ENCODE measurements at places on chromosomes 5 and 9.

DNA sequence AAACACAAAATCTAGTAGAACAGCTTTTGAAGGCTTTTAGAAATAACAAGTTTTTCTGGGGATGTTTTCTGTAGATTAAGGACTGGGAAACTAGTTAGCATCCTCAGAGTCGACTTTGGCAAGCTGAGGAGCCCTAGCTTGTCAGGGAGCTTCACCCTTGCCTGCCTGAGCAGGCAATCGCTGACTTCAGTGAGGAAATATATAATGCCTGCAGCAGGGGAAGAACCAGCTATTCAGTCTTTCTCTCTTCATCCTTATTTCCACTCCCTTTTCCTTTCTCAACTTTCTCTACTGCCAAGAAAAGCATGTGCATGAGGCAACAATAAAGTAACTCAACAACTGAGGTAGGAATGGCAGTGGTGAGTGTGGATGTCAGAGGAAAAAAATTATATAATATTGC, 54.7 kb downstream of the PLK2 start:
- no peak for DNase-seq

DNA sequence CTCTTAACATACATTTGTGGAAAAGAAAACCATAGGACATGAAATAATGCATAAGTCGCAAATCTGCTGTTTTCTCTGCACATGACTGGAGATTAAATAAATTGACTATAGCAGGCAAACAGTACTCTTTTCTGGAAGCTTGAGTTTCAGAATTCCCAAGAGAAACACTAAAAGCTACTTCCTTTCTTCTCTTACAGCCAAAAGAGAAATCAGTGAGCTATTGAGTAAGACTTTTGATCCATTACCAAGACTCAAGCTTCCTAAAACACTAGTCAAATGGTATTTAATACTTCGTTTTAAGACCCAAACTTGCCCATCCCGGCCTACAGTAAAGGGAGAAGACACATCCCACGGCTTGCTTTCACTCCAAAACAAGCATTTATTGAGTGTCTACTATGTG, 335.8 kb upstream of the PUM3 start:
- DNase-seq = no peak

GRCh38 chr5:95986937-95987520, 25.4 kb upstream of the ELL2 start:
- no peak for DNase-seq

DNA sequence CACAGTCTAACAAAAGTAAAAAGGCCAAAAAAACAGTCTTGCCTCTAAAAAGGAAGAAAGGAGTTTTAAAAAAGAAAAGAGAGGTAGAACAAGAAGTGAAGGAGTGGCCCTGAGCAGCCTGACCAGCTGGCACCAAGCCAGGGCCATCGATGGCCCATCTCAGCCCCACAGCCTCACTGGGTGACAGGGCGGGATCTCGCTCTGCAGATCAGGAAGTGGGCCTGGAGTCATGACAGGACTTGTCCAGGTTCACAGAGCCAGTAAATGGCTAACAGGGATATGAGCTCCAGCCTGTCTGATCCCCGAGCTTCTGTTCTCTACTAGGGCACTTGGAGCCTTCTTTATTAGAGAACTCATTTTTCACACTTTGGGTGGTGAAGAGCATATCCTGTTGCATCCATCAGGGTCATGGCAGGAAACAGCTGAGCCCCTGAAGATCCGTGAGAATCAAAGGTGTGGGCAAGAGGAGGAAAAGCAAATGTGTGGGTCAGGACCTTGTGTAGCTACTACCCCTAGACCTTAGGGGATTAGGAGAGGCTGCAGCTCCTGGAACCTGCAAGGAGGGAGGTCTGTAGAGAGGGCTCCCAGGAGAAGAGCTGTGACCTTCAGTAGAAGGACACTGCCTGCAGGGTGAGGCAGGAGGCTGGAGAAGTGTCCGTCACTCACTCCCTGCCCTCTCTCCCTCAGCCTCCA, 299.0 kb upstream of the MSX2 start:
- no peak for DNase-seq

DNA sequence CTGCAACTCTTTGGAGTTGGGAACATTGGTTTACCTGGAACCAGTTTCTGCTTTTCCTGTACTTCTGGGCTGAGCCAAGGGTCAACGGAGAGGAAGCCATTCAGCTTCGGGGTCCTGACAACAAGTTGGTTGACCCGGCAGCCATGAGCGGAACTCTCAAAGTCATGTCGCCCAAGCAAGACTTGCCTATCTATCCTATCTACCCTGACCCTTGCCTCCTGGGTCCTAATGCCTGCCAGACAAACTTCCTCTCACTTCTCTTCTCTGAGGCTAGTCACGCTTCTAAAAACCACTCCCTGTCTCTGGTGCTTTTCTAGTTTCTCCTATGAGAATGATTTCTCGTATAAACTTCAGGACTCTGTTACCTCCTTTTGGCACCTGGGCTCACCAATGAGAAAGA, 44.7 kb upstream of the CRHBP start:
- DNase-seq = no peak

DNA sequence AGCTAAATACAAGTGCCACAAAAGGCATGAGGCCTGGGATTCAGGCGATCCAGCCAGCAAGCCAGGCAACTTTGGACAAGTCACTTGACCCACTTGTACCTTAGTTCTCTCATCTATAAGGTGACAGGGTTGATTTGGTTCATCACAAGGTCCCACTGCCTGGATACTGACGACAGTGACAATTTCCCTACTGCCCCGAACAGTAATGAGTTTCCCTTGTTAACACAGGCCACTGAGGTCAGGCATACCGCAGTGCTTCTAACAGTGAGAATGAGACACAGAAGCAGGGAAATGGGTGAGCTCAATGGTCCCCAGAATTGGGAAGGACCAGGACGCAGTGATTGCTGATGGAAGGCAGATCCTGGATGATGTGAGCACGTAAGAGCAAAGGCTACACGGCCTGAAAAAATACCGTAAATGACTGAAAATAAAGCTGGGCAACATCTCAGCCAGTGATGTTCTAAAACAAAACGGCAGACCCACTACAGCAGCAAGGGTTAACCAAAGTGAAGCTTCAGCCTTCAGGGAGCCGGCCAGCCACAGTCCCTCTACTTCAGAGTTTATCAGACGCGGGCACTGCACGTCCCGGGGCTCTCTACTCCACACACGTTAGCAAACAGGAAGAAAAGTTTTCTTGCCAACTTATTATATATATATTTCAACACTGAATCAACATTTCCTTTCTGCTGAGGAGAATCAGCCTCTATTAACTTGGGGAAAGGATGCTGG, 846 bp downstream of the MGAT1 start:
- DNase-seq = no peak

- DNase-seq = no peak
Observed at GRCh38 chr5:1406681-1407640, 38.3 kb downstream of the SLC6A3 start.

- DNase-seq = no peak
Observed at GRCh38 chr5:116482394-116482793, 92.2 kb downstream of the SEMA6A start.

- DNase-seq = no peak
Observed at GRCh38 chr5:56154732-56155484, 78.2 kb downstream of the ANKRD55 start.

GRCh38 chr5:132267931-132268768, 10.7 kb downstream of the PDLIM4 start:
- DNase-seq = peak; percentile 22

- DNase-seq = no peak
Observed at GRCh38 chr5:141507387-141508091, 18.7 kb downstream of the PCDHGC5 start.

- no peak for DNase-seq
Observed at GRCh38 chr5:89929834-89930233, 479.7 kb downstream of the CETN3 start.

- DNase-seq = no peak
Observed at GRCh38 chr5:98657559-98657958, 115.9 kb upstream of the RGMB start.

GRCh38 chr5:157554179-157555036, 21.2 kb downstream of the ADAM19 start:
- DNase-seq = no peak

DNA sequence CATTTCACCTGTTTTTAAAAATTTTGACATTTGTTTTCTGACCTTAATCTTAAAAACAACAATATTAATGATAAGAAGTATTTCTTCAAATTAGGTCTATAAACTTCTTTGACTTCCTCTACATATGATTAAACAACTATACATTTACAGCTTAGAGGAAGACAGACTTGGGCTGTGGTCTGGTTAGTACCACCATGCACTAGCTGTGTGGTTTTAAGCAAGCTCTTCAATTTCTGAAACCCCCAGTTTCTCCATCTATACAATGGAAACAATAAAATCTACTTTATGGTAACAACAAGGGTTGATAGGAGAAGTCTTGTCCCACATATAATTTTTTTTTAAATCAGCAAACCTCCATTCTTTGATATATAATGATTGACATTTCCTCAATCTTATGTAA, 15.7 kb downstream of the ANKDD1B start:
- DNase-seq = no peak

GRCh38 chr9:88722753-88723152, 187.8 kb downstream of the NXNL2 start:
- DNase-seq = no peak

DNA sequence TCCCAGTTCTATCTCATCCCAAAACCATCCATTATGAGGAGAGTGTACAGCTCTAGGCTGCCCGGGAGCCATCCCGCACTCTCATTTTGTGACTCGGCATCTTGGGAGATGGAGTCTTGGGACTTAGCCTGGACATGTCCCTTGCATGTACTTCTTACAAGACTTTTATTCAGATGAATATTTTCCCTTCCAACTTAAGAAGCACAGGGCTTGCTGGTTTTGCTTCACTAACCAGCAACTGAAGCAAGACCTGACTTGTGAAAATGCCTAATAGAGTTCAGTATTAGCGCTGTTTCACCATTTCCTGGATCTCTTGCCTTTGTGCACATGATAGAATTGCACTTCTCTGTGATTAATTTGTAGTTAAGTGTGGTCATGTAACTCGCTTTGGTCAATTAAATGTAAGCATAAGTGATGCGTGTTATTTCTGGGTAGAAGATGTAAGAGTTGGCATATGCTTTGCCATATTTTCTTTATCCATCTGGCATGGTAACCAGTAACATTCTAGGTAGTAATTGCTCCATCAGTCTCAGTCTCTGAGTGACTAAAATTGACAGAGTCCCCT, 55.8 kb downstream of the PDCD1LG2 start:
- DNase-seq = no peak

DNA sequence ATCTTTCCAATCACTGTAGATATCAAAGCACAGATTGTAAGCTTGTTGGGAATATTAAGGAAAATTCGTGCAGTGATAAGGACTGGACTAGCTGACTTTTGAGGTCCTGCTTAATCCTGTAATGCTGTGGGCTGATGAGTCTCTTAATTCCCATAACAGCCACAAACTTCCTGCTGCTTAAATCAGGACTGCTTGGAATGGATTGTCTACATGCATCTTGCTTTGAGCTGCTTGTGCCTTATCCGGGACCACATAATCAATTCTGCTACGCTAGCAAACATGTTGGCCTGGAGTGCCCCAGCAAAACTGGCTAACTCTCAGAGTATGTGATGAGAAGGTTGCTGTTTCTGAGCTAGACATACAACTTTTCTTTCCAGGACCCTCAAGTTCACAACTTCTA, 79.6 kb downstream of the SNCAIP start:
- DNase-seq = no peak

- peak; percentile 26 for DNase-seq
Observed at GRCh38 chr9:112361601-112362000, 18.3 kb upstream of the HSDL2 start.

DNA sequence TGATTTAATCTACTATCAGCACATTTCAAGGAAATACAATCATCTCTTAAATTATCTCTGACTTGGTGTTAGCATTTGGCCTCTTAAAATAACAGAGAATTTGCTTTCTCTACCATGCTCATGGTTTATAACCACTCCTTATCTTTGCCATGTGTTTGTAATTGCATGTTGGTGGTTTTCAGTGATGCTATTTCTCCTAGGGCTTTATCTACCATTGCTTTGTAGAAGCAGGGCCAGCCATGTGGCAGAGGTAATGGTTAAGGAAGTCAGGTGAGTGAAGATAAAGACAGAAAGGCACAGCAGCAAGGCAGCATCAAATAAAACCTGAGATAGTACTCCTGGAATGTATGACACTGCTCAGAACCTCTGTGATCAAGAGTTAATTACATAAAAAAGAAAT, 206.2 kb downstream of the FER start:
- no peak for DNase-seq

DNA sequence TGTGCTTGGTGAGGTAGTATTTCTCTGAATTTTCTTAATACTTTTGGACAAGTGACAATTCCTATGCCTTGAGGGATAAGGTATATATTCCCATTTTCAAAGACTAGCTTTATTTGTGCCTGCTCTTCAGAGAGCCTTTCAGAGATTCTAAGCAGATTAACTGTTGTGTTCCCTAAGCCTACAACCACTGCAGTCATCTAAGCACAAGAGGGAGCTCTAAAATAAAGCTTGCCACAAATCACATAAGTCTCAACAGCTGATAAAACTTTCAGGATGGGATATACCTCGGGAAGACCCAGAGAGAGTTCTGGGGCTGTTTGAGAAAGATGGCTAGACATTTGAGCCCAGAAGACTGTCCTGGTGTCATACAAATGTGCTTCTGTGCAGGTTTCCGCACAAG, 157.3 kb downstream of the CYLC2 start:
- no peak for DNase-seq

- DNase-seq = no peak
Observed at GRCh38 chr9:36584620-36585460, 12.1 kb downstream of the MELK start.

DNA sequence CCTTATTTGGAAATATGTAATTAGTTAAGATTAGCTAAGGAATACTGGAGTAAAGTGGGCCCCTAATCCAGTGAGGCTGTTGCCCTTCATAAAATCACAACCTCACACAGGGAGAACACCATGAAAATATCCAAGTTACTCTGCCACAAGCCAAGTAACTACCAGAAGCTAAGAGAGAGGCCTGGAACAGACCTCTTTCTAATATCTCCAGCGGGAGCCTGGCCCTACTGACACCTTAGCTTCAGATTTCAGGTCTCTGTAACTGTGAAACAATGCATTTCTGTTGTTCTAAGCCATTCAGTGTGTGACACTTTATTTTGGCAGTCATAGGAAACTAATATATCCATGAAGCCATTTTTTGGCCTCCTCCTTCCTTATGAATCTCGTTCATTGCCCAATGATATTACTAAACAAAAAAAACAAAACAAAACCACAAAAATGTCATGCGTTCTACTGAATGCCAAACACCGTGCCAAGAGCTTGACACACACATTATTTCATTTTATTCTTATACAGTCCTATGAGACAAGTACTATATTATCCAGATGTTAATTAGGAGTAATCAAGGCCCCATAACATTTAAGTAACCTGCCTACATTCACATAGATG, 699.0 kb downstream of the MAT2B start:
- no peak for DNase-seq

DNA sequence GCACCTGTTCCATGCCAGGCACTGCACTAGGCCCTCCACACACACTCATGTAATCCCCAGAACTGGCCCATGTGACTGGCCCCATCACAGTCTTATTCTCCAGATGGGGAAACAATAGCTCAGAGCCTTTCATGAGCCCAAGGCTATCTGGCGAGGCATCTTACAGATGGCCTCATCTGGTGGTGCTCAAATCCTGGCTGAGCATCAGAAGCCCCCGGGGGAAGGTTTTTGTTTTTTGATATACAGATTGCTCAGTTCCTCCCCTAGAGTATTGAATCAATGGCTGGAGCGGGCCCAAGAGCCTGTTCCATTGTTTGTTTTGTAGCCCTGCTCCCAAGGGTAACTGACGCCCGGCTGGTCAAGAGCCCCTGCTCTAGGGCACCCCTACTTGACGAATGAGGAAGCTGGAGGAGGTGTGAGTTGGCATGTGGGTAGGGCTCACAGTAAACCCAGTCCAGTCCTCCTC, 145.3 kb upstream of the RAPGEF1 start:
- DNase-seq = no peak

Measured in hippocampal formation (tissue), 2 donors.